Fibroblast of skin of left biceps (primary cell): ENCODE measurements at places on chromosomes 5 and 9.

DNA sequence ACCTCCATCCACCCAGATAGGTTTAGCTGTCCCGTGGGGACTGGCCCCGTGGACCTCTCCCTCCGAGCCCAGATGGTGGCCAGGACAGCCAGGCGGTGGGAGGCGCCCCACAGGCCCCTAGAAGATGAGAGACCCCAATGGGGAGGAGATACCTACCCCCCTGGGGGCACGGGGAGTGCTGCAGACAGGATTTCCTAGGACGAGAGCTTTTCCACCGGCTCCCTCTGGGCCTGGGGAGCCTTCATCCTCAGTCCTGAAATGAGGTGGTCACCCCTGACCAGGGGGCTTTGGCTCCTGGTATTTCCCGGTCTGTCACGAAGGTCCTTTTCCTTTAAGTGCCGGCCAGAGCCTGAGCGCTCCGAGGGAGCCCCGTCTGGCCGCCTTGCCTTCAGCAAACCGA, 46.8 kb downstream of the MRPL36 start:
- no peak for DNase-seq

- no peak for DNase-seq
Measured at GRCh38 chr9:109604131-109604530, 106.0 kb upstream of the PTPN3 start.

GRCh38 chr9:112203536-112203935, 28.4 kb upstream of the SUSD1 start:
- peak; percentile 33 for DNase-seq

GRCh38 chr5:178241231-178241663, 8.6 kb upstream of the PHYKPL start:
- DNase-seq: no peak

GRCh38 chr5:31671339-31671741, 32.4 kb downstream of the PDZD2 start:
- no peak for DNase-seq

- DNase-seq: no peak
Measured at GRCh38 chr9:127812011-127812410, 9.3 kb downstream of the FPGS start.

- DNase-seq: no peak
Measured at GRCh38 chr9:11779971-11780370, 913.2 kb upstream of the TYRP1 start.

GRCh38 chr9:26159575-26160392, 481.5 kb upstream of the TUSC1 start:
- DNase-seq: no peak

DNA sequence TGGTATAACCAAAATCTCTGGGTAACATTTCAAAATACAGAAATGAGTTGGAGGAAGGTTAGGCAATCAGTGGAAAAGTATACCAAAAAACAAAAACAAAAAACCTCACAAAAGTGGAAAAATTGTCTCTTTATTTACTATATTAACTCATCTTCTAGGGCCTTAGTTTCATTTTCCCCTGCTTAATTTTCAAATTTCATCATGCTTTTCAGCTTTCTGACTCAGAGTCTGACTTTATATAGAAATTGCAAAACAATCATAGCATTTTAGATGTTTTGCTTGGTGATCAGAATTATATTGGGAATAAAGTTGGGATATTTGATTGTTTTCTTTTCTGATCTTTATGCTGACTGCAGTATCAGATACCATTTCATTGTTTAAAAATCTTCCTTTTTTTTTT, 257.0 kb upstream of the PRR16 start:
- DNase-seq: no peak

DNA sequence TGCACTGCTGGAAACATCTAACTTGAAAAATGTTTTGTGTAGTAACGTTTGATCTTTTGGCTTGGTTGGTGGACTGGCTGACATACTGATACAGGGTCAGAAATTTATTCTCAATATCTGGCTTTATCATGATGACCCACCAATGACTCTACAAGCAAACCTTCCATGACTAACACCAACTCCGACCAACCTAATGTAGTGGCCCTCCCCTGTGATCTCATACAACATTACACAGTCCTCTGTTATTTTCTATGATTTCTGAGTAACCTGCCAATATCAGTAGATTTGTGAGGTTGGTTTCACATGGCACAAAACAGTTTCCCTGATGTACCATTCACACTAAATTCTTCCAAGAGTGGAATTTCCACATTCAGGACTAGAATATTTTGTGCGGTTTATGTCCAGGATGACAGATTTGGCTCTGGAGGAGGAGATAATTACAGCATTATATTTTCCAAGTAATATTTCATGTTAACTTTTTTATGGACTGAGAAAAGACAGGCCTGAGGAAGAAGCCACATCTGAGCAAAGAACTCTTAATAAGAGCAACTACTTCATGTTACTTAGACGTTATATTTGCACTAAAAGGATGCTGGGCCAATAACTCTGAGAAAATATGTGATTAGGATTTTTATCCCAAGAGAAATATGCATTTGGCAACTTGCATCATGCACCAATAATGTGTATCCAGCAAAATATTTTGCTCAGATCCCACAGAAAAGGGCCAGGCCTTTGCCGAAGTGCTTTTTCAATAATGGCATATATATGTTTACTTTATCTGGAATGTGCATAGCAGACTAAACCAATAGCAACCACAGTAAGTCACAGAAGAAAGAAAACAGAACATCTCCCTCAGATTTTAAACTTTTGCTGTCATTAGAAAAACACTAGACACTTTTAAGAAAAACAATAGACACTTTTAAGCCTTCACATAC, 273.4 kb downstream of the KCNN2 start:
- DNase-seq: no peak

DNA sequence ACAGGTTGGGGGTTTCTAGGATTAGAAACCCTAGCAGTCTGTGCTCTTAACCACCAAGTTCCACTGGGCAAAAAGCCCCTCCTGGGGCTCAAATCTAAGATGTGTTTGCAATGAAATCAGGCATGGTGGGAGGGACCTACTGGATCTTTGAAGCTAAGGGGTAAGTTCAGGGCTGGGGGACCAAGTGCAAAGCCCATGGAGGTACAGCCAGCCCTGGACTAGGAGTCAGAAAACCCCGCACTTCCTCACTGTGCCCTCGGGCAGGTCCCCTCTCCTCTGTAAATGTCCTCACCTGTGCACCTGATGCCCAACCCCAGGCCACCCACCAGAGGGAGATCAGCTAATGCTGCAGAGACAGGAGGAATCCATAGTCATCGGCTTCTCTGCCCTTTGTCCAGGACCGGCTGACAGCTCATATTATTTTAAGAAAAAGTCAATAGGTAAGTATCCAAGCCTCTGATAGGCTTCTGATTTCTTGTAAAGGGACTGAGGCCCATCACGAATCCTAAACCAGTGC, 138.3 kb downstream of the PAX5 start:
- DNase-seq: no peak

DNA sequence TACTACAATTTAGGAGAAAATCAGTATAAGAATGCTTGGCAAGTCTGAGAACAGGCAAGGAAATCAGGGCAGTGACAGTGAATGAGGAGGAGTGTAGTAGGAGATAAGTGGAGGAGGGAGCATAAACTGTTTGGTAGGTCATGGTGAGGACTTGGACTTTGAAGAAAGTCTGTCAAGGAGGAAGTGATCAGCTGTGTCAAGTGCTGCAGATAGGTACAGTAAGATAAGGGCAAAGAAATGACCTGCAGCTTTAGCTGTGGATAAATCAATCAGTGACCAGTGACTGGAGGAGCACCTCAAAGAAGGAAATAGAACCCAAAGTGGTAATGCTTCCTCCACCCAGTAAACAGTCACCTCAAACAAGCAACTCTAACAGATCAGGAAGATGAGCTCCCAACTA, 106.3 kb downstream of the RAPGEF6 start:
- DNase-seq: no peak
